ENCODE measurements at places on chromosomes 7 and 10. TPM values are rescaled to one million over a fixed set of nuclear protein-coding genes. Genes with fewer than 3 reads are reported as not detected.

Gene PON3
- total RNA-seq, result 27.2 TPM

Gene EBF3
- 6.0 TPM for total RNA-seq

Gene ABCF2
- 44.4 TPM for total RNA-seq

Gene SEMA3C
- 78.8 TPM for total RNA-seq

Gene GDF2
- 0.19 TPM for total RNA-seq

Gene ZNF33B
- 17.2 TPM for total RNA-seq

Gene ANKRD61
- total RNA-seq, result 8.4 TPM

Gene DENND2A
- 4.1 TPM for total RNA-seq

Gene GPC2
- total RNA-seq, result 20.7 TPM

- H3K4me3 ChIP-seq, result no peak overlapping the region
- peaks cover 15% of the 10 kb centered on the region for H3K4me1 ChIP-seq
- H3K36me3 ChIP-seq, result no peaks in the 10 kb centered on the region
Measured at GRCh38 chr7:75055830-75056772, 17.5 kb downstream of the RCC1L start.

GRCh38 chr10:42963312-42963711 lies 113.6 kb upstream of the RET start:
- H3K4me1 ChIP-seq, result no peaks in the 10 kb centered on the region
- no peaks in the 10 kb centered on the region for H3K36me3 ChIP-seq
- H3K27me3 ChIP-seq, result no peaks in the 10 kb centered on the region

DNA sequence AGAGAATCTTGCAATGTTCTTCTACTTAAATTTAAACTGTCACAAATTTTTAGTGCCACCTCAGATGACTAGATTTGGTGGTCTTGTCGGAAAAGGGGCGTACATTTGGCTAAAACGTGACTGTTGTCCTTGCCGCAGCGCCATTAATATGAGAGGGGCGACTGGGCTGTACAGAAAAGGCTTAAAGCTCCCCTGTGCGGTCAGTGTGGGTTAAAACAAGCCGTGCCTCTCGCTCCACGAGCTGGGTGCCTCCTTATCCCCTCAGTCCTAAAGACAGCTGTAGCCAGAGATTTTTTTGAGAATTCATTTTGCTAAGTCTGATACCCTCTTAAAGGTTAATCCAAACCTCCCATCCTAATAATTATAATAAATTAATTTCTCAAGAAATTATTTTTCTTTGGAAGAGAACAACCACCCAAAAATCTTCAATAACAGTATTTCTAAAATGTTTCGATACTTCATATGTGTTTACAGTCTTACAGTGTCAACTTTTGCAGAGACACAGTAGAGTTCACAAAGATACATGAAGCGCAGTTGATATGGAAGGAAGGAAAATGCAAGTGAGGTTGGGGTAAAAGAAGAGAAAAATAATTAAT lies 68.6 kb downstream of the C7orf25 start:
- DNase-seq, result peak; percentile 61
- H3K4me3 ChIP-seq, result no peak overlapping the region
- H3K27ac ChIP-seq, result no peak overlapping the region
- H3K27me3 ChIP-seq, result no peaks in the 10 kb centered on the region
- no peaks in the 10 kb centered on the region for H3K36me3 ChIP-seq

DNA sequence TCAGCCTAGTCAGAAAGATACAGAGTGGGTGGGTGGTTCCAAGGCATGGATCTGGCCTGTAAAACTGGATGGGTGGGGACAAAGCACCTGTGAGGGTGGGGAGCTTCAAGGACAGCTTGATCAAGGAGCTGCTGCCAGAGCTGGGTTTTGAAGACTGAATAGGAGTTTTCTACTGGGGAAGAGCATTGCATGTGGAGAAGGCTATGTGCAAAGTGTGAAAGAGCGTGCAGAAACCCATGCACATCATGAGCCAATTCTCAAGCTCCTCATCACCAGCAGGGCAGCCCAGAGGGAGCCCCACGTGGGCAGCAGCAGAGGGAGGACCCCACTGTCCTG lies 58.6 kb downstream of the PDGFA start:
- H3K27ac ChIP-seq, result no peak overlapping the region
- DNase-seq, result no peak
- H3K36me3 ChIP-seq, result no peaks in the 10 kb centered on the region
- no peak overlapping the region for H3K4me3 ChIP-seq
- no peaks in the 10 kb centered on the region for H3K27me3 ChIP-seq

DNA sequence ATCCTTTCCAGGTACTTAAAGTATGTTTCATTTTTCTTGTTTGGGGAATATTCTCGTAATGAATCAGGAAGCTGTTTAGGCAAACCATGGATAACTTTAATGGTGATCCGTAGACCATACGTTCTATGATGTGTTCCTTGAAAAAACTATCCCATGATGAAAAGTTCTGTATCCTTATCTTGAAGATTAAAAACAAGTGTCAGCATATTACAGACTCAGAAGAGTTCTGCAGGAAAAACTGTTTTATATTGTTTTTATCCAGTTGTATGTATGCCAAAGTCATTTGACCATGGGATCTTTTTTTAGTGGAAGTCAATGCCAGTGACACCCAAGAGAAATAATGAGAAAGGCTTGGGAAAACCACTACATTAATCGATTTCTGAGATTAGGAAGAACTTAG lies 52.0 kb downstream of the DLD start:
- peak overlapping the region; percentile 18 for H3K27ac ChIP-seq
- no peaks in the 10 kb centered on the region for H3K27me3 ChIP-seq
- no peak overlapping the region for H3K4me3 ChIP-seq
- no peak for DNase-seq
- H3K36me3 ChIP-seq, result no peaks in the 10 kb centered on the region

- no peaks in the 10 kb centered on the region for H3K4me1 ChIP-seq
- no peak overlapping the region for H3K4me3 ChIP-seq
- no peaks in the 10 kb centered on the region for H3K27me3 ChIP-seq
- H3K27ac ChIP-seq, result no peak overlapping the region
- DNase-seq, result no peak
Measured at GRCh38 chr7:20229646-20230500, 12.7 kb upstream of the MACC1 start.

GRCh38 chr7:4102231-4102841 lies 579.8 kb upstream of the FOXK1 start:
- H3K4me3 ChIP-seq, result no peak overlapping the region
- H3K36me3 ChIP-seq, result no peaks in the 10 kb centered on the region
- no peaks in the 10 kb centered on the region for H3K27me3 ChIP-seq
- no peak overlapping the region for H3K27ac ChIP-seq
- DNase-seq, result no peak

Data from testis (tissue), 5 donors.